ENCODE measurements at places on chromosomes 12 and 14.

DNA sequence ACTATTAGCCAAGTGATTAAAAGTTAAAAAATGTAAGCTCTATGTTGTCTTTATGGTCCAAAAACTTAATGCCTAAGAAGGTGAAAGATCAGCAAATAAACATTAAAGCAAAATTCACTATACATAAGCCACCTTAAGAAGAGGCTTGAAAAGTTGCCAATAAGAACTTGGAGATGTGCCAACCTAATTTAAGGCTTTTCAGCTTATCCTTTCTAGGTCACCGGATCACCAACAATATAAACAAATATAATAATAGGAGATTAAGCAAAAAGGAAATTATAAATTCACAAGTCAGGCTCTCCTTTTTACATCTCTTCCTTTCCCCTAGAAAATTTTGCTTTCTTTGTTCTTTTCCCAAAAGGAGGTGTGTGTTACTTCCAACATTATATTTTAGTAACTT is 30.9 kb downstream of the SLC2A3 start:
- no peak for DNase-seq

GRCh38 chr12:18502422-18502968 is 235.3 kb downstream of the PLCZ1 start:
- DNase-seq = no peak

DNA sequence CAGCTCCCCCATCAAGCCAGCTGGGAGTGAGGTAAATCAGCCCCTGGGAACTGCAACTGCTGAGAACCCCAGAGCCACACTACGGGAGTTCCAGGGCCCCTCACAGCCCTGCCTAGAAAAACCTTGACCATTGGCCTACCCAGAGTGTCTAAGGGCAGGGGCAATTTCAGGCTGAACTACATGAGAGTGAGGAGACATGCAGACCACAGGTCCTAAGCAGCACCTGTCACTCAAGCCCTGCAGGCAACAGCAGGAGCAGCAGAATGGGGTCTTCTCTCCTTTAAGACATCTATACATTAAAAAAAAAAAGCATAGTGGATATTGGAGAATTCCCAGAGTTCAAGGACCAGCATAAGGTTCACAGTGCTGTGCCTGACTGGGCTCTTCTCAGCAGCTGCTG is 4.9 kb downstream of the NCKAP5L start:
- no peak for DNase-seq

GRCh38 chr12:104457746-104458693 is 1.3 kb downstream of the CHST11 start:
- DNase-seq = peak; percentile 29

- DNase-seq = no peak
Measured at GRCh38 chr12:121388421-121388981, 11.4 kb upstream of the RNF34 start.

DNA sequence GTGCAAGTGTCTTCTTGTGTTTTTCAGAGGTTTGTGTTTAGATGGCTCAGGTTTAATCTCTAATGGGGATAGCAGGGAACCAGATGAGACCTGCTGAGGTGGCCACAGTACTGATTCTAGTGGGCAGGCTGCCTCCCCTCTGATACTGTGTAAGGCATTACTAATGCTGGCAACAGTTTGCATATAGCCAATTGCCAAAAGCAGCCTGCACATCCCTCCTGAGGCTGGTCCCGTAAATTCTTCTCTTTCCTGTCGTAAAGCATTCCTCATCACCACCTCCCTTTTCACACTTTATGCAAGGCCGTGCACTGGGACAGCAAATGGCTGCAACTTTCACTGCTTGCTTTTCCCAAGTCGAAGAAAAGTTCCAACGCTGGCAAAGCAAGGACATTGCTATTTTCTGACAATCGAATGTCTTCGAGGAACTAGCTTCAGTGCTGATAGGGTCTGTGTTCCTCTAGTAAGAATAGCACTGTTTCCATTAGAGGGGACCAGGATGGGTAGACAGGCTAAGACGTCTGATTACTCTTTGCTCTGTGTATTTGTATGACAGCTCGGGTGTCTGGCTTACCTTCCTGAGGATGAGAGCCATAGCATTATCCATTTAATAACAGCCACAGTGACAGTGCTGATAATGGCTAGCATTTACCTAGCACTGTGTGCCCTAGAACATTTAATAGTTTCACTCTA is 178.2 kb upstream of the HIF1A start:
- DNase-seq = no peak

GRCh38 chr12:69898236-69898635 is 73.2 kb downstream of the MYRFL start:
- DNase-seq = no peak

GRCh38 chr12:116376354-116377193 is 99.1 kb upstream of the MED13L start:
- DNase-seq = no peak

- DNase-seq = peak; percentile 60
Measured at GRCh38 chr14:49865431-49865859, 12.9 kb upstream of the NEMF start.

DNA sequence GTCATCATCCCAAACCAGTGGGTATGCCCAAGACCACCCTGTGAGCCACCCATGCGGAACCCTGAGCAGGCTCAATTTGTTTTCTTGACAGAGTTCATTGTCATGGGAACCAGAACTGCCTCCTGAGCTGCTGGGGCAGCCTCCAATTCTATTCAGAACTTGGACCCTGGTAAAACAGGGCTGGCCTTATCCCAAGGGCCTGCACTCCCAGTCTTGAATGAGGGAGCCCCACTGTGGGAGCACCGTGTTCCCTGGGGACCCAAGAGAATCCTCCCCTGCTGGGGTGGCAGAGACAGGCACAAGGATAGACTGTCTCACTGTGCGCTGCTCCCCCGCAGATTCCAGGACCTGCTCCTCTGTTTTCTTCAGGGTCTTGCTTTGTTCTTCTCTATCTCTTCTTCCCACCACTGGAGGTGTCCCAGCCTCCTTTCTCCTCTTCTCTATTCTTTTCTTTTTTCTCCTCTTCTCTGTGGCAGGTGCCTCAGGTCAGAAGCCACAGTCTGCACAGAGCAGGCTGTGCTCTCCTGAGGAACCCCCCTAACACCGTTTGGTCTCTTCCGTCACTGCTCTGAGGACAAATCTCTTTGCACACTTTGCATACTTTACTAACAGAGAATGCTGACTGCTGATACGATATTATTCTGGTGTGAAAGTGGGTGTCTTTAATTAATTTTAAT is 31.2 kb upstream of the CHPT1 start:
- DNase-seq = no peak

DNA sequence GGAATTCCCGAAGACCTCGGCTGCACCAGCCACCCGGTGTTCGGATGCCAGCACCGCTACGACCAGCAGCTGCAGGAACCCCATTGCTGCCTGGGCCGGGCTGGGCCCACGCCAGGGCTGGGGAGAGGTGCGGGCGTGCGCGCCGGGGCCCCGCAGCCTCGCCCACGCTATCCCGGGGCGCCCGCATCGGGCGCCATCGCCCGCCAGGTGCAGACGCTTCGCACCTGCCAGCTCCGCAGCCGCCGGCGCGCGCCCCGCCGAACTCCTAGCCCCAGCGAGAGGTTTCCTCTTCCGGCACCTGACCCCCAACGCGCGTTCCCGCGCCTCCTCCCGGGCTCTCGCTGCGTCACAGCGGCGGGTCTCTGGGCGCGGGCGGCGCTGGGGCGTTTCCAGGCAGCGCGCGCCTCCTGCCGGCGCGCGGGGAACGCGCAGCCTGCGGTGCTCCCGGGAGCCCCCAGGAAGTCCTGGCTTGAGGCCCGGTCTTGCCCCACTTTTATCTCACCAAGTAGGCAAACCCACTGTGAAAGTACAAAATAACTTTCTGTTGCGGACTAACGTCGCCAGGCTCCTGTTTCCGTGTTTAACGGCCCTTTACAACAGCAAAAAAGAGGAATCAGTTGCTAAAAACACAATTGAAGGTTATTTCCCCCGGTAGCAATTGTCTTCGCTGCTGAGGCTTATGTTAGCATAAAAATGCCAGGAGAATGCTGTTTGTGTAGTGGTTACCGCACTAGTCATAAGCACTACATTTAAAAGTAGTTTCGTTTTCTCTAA is at the start of gene TM7SF3:
Gene TM7SF3 (minus strand): TSS at position 300 of the 774 bp plus-strand sequence. CDS start 216 bp downstream, at position 84.
- DNase-seq = peak; percentile 87

GRCh38 chr14:97458661-97459579 is 661.7 kb downstream of the VRK1 start:
- DNase-seq = no peak

- DNase-seq = no peak
Measured at GRCh38 chr12:121983536-121984210, 38.0 kb upstream of the BCL7A start.

DNA sequence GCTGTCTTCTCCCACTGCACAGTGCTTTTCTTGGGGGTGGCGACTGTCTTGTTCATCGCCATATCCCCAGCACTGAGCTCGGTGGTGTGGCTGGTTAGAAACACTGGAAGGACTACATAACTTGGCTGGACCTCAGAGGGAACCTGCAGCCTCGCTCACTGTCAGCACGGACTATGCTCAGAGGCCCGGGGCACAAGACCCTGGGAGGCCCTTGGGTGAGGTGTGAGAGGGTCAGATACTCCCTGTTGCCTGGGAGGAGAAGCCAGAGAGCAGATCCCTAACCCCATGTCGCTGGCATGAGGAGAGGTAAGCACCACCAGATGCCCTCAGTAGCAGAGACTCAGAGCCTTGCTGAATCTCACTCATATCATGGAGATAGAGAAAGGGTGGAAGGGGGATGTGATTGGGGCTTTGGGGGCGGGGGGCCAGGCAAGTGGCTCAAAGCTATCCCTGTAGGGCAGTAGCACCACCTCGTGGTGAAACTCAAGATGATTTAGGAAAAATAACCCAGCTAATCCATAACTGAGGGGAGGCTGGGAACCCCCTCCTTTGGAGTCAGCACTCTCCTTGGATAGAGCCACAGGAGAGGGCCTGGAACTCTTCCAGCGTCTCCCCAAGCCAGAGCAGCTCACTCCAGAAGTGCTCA is 18.7 kb upstream of the HDAC7 start:
- DNase-seq = peak; percentile 34

DNA sequence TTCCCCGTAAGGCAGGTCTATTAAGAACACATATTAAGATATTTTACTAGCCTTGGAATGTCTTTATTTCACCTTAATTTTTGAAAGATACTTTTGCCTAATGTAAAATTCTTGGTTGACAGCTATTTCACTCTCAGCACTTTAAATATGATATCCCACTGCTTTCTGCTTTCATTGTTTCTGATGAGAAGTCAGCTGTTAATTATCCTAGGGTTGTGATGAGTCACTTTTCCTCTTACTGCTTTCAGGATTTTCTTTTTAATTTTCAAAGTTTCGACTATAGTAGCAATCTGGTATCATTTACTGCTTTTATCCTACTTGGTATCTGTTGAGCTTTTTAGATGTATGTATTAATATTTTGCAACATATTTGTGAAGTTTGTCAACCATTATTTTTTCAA is 578.9 kb upstream of the ATP2B1 start:
- no peak for DNase-seq

DNA sequence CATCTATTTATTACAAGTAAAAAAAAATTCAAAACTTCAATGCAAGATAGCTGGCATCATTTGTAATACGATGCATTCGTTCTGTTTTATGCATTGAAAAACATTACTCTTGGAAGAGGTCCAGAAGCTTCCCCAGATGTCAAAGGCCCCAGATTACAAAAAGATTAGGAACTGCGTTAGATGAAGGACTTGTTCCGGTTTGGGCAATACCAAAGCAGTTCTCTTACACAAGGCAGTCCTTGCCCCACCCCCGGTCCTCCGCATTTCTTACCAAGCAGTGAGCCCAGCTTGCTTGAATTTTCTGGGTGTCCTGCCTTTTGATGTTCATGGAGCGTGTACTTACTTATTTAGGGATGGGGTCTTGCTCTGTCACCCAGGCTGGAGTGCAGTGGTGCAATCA is 4.8 kb upstream of the HVCN1 start:
- DNase-seq = no peak

DNA sequence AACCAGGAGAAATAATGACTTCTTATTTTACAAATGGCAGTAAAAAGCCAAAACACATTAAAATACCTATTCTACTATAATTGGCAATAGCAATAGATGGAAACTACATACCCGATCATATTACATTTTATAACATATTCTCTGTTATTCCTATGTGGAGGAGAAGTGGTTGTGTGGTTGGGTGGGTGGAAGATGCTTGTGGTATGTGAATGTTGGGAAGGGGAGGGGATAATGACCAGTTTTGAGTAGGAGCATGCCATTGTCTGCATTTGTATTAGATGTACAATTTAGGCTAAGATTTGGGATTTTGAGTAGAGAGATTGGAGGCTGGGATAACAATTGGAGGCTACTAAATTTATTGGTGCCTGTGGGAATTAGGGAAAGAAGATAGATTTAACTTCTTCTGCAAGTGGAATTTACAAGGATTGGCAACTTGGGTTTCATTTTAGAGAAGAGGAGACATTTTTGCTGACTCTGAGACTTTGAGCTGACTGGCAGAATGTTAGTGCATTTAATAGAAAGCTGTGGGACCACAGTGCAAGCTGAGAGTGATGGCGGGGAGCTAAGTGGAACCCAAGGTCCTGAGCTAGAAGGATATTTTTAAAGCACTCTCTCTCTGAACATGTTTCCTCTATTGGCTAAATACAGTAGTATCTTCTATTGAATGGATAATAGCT is 65.2 kb downstream of the SLC16A7 start:
- DNase-seq = no peak

DNA sequence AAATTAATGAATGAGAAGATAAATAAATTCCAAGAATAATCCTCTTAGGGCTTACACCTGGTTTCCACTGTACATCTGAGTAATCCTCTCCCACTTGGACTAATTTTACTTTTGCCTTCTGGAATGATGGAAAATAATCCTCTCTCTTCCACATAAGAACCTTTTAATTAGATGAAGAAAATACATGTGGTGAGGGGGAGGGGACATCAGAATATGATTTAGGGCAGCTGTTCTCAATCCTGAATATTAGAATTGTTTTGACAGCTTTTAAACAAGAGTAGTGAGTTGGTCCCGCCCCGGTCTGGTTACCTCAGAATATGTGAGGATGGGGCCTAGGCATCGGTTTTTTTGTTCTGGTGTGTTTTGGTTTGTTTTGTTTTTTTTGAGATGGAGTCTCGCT is 51.5 kb downstream of the HECTD4 start:
- no peak for DNase-seq

DNA sequence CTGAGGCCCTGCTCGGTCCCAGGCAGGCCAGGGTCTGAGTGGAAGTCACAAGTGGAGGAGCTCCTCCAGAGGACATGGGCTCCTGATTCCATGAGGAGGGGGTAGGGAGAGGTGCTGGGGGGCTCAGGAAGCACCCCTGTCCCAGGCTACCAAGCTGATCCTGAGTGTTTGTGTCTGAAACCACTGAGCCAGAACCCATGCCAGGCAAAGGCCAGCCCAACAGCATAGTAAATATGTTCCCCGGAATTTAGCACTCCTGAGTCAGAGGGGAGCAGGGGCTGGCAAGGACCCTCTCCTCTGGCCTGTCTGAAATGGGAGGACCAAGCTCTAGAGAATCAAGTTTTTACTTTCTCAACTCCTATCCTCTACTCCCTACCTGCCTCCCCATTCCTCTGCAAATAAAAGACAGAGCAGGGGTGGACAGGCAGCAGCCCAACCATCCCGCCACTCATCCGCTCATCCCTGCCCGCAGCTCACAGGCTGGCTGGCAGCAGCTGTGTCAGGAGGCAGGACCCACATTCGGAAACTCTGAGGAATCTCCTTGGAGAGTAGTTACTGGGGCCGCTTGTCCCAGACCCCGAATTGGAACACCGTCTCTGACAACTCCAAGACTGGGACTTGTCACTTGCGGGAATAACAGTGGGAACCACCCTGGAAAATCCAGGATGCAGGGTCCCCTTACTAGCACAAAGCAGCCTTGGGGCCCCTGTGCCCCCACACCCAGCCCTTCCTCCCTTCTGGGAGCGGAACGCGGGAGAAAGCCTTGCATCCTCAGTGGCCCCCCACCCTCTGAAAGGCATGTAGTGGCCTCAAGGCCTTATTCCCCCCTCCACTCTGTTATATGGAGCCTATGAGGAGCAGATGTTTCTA is 102.5 kb downstream of the ZFP36L1 start:
- DNase-seq = no peak
